ENCODE measurements at places on chromosomes 7 and 10.

- DNase-seq: no peak
Measured at GRCh38 chr10:33612551-33612950, 278.1 kb upstream of the NRP1 start.

DNA sequence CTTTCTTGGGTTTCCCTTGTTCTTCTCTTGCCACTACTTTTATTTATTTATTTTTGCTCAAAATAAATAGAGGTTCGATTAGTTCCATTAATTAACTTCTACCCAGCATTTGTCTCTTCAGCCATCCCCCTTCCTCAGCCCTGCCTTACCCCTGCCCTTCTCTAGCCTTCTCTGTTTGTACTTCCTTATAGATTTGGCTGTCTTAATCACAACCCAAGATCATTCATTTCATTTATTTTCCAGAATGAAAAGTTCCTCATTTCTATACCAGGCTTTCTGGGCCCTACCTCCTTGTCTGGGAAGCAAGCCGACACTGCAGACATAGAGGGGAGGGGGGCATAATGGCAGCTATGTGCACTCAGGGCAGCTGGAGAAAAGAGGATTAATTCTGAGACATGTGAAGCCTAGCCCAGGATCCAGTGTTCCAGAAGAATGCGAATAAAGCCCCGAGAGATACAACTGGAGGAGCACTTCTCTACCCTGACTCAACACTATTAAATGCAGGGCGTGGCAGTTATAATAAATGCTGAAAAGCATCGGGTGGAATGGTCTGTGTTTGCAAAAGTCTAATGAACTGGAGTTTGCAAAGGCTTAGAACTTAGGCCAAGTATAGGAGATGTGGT, 6.4 kb upstream of the PDCD4 start:
- DNase-seq: no peak

DNA sequence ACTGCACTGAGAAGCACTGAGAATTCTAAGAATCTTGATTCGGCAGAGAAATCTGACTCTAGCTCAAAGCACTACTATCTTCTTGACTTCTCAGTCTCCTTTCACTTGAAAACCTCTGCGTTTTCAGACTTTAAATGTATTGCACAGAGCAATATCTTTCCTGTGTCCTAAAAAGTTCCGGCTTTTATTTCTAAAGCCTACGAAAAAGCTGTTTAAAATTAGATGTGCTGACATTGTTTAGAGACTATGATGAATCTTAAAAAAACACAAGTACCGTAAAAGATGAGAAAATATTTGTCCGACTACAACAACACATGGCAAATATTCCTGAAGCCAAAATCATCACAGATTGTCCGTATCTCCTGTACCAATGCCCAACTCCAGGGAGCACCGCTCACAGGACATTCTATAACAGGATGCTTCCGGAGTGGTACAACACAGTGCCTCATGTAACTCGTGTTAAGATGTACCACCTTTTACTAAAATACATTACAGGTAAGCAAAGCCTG, 136.9 kb downstream of the CUBN start:
- DNase-seq: no peak

- DNase-seq: no peak
Measured at GRCh38 chr7:92809760-92810573, 26.4 kb downstream of the CDK6 start.

- no peak for DNase-seq
Measured at GRCh38 chr7:131953184-131953583, 396.8 kb upstream of the PODXL start.

DNA sequence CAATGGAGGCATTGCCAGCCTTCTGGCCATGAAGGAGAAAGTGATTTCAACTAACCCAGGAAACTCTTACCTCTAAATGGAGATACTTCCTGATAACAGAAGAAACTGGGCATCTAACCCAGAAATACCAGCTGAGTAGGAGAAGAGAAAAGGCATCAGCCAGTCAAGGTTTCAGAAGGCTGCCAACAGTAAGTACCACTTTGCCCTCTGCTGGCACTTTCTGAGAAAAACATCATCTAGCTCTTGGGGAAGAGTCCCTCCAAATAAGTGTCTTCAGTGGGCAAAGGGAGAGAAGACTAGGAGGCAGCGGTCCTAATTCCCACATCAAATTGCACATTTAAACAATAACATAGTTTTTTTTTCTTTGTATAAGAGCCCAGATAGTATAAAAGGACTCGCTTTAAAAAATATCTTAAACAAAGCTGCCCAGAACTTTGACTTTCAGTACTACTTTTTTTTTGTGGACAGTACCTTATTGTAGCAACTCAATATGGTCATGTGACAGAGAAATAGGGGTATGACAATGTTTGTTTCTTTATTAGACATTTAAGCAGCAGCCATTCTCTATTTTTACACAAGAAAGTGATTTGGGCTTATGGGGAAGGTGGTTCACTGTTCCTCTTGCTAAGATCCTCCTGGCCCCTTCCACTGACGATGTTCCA, 157.3 kb downstream of the CTTNBP2 start:
- DNase-seq: peak; percentile 74

GRCh38 chr7:112433289-112433688, 17.0 kb upstream of the IFRD1 start:
- no peak for DNase-seq

- no peak for DNase-seq
Measured at GRCh38 chr7:32251659-32252058, 181.5 kb upstream of the PDE1C start.

GRCh38 chr10:33859319-33860022, 525.0 kb upstream of the NRP1 start:
- no peak for DNase-seq

GRCh38 chr7:120337308-120337907, 64.4 kb downstream of the KCND2 start:
- DNase-seq: no peak

DNA sequence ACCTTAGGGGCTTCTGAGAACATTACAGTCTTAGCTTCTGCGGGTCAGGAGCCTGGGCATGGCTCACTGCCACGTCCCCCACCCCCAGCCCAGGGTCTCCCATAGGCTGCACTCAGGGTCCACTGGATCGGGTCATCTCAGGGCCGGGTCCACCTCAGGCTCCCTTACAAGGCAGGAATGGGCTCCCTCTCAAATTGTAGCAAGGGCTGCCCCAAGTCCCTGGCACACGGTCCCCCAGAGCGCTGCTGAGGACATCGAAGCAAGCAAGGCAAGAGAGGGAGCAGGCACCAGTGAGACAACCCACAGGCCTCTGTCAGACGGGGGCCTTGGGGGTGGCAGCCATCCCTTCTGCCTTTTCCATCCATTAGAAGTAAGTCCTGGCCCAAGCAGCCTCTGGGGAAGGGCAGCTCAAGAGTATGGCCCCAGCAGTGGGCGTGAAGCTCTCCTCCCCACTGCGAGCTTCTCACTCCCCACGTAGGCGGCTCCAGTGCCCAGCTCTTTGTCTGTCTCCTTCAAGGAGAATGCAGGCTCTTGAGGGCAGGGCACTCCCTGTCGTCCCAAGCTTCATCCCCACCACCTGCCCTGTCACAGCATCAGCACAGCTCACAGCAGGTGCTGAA, 18.0 kb upstream of the RET start:
- no peak for DNase-seq

DNA sequence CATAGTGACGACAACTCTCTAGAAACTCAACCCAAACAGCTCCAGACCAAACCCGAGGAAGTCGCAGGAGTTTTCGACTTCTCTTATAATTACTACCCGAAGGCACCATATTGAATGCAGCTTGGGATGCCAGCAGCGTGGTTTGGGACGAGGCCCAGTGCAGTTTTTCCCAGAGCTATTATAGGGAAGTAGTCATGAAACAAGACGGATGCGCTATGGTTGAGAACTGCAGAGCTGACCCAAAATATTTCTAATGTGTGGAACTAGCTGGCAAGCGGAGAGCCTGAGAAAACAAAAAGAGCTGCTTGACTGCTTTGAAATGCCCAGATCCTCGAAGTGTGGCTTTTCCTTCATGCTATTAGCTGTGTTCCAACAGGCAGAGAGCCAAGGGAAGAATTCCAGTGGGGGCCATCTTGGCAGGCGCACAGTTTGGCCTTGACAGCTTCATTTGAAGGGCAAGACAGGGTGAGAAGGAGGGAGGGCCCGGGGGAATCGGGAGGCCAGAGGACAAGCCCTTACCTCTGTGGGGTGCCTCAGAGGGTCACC, 122.7 kb downstream of the CUL2 start:
- DNase-seq: no peak

- DNase-seq: no peak
Measured at GRCh38 chr7:124783271-124783670, 17.7 kb upstream of the GPR37 start.

- DNase-seq: no peak
Measured at GRCh38 chr7:33093266-33093665, 15.9 kb downstream of the RP9 start.

- DNase-seq: no peak
Measured at GRCh38 chr7:24995466-24995865, 15.5 kb upstream of the OSBPL3 start.

DNA sequence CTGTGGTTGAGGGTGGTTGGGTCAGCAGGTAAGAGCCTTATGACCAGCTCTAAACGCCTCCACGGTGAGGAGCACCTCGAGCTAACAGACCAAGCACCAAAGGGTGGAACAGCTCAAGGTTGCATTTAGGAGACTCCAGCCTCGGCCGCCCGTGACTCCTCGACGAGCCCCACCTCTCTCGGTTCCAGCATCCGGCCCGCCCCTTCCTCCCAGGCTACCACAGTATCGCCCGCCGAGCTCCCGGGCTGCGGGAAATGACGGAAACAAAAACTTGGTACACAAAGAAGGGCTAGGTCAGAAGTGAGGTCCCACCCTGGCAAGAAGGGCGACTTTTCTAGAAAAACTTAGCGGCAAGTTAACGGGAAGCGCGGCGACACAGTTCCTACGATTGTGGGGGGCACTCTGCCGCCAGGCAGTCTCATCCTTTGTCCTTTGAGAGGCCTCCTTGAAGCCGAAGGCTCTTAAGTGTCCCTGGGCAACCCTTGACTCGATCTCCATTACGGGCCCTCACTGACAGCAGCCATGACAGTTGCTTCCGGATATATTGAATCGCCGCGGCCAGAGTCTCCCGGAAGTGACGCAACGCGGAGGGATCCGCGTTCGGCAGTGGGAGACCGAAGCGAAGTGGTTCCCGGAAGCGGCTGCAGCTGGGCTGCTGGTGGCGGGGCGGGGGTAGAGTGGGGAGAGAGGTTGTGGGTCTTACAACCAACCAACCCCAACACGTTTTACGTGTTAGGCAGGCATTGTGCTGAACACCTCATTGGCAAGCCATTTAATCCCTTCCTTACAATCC, 40.2 kb upstream of the ZNF518A start:
- DNase-seq: peak; percentile 89

DNA sequence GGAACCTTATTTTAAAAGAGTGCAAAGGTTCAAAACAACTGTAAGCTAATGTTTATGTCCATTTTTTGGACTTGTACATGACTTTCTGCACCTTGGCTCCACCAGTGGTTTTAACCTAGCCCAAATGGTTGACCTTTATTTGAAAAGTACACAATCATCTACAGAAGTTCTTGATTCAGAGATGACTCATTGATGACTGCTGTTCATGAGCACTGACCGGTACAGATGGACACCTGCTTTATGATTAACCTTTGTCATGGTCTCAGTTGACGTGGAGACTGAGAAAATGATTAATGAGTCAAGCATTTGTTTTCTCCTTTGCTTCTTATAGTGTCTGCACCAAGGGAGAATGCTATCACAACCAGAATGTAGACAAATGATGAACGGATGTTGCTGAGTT, 55.7 kb upstream of the PTER start:
- DNase-seq: no peak

DNA sequence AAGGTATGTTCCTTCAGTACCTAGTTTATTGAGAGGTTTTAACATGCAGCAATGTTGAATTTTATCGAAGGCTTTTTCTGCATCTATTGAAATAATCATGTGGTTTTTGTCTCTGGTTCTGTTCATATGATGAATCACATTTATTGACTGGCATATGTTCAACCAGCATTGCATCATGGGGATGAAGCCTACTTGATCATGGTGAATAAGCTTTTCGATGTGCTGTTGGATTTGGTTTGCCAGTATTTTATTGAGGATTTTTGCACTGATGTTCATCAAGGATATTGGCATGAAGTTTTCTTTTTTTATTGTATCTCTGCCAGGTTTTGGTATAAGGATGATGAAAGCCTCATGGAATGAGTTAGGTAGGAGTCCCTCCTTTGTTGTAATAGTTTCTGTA, 204.0 kb upstream of the GNAI1 start:
- DNase-seq: no peak

DNA sequence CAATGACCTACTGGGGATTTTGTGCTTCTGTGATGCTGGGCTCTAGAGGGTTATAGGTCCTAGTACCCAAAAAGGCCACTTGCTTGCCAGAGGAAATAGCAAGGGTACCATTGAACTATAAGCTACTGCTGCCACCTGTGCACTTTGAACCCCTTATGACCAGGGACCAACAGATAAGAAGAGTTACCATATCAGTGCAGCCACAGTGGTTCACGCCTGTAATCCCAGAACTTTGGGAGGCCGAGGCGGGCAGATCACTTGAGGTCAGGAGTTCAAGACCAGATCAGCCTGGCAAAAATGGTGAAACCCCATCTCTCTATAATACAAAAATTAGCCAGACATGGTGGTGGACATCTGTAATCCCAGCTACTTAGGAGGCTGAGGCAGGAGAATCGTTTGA, 15.5 kb upstream of the CNOT4 start:
- DNase-seq: no peak

- peak; percentile 36 for DNase-seq
Measured at GRCh38 chr7:105691680-105692564, 110.6 kb upstream of the EFCAB10 start.

- DNase-seq: no peak
Measured at GRCh38 chr7:124701955-124702354, 63.6 kb downstream of the GPR37 start.
